GM12878 (cell line): ENCODE measurements at places on chromosomes 11 and 22. TPM values are rescaled to one million over a fixed set of nuclear protein-coding genes. Genes with fewer than 3 reads are reported as not detected.

GRCh38 chr22:36369004-36369921, 18.5 kb downstream of the MYH9 start:
- H3K27ac ChIP-seq, result no peak overlapping the region; the same call in 1 of the 2 replicates
- H3K27me3 ChIP-seq, result no peaks in the 10 kb centered on the region
- H3K36me3 ChIP-seq, result peaks cover 28% of the 10 kb centered on the region
- no peak overlapping the region for H3K4me3 ChIP-seq
- no peak for DNase-seq

GRCh38 chr22:25102722-25103121, 96.9 kb upstream of the CRYBB3 start:
- H3K27me3 ChIP-seq, result no peaks in the 10 kb centered on the region
- DNase-seq, result no peak

GRCh38 chr22:41885116-41885515, 29.8 kb downstream of the SHISA8 start:
- H3K27me3 ChIP-seq, result no peaks in the 10 kb centered on the region
- no peak for DNase-seq
- peaks cover 20% of the 10 kb centered on the region for H3K4me1 ChIP-seq
- H3K4me3 ChIP-seq, result no peak overlapping the region

DNA sequence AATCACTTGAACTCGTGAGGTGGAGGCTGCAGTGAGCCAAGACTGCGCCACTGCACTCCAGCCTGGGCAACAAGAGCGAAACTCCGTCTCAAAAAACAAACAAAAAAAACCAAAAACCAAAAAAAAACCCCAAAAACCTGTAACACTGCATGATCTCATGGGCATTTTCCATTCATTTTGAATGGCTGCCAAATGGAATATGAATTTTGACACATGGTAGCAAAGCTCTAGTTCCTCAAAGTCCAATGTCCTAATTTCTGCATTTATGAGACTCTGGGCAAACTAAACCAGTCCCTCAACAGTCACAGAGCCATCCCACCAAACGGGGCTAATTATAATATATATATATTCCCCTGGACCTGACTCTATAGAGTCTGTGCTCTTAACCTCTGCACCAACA, 61.8 kb downstream of the SGSM3 start:
- no peak overlapping the region for H3K27ac ChIP-seq
- H3K27me3 ChIP-seq, result no peaks in the 10 kb centered on the region
- no peak for DNase-seq
- H3K36me3 ChIP-seq, result peaks cover 27% of the 10 kb centered on the region
- H3K4me1 ChIP-seq, result peaks cover 37% of the 10 kb centered on the region

Gene PVALB
- total RNA-seq, result not detected in 2 replicates
